Astrocyte of the spinal cord (primary cell): ENCODE measurements at places on chromosomes 1 and 21.
A peak's percentile ranks its signal among the peaks of the same experiment; 100 is the strongest.

- DNase-seq: no peak
These were observed 3.0 kb upstream of the THAP3 start for GRCh38 chr1:6621429-6622391.

DNA sequence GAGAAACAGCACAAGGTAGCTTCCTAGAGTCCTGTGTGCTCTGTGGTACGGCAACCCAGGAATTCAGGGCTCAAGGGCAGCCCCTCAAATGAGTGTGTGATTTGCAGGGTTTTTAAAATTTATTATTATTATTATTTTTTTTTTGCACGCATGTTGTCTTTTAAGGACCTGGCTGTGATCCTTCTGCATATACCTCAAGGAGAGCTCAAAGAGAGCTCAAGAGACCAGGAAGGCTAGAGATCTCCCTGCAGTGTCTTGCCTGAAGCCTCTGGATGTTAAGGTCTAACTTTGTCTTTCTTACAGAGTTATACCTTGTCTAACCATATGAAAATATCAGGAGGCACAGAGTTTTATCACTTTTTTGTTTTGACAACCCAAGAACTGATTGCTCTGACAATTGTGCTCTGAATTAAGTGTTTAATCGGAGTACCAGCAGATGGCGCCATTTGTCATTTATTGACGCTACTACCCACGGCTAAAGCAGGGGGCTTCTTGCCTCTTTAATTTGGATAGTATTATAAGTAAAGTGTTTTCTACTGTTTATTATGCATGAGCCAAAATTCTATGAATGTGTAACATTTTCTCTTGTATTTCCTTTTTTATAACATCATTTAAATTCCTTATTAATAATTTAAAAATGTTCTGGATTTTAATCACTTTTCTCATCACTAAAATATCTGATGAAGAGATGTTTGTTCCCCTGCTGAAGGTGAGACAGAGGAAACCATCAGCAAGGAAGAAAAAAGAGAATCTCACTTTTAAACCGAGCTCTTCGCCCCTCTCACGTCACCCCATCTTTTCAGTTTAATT is 35.8 kb upstream of the LMO4 start:
- DNase-seq: peak; percentile 62

DNA sequence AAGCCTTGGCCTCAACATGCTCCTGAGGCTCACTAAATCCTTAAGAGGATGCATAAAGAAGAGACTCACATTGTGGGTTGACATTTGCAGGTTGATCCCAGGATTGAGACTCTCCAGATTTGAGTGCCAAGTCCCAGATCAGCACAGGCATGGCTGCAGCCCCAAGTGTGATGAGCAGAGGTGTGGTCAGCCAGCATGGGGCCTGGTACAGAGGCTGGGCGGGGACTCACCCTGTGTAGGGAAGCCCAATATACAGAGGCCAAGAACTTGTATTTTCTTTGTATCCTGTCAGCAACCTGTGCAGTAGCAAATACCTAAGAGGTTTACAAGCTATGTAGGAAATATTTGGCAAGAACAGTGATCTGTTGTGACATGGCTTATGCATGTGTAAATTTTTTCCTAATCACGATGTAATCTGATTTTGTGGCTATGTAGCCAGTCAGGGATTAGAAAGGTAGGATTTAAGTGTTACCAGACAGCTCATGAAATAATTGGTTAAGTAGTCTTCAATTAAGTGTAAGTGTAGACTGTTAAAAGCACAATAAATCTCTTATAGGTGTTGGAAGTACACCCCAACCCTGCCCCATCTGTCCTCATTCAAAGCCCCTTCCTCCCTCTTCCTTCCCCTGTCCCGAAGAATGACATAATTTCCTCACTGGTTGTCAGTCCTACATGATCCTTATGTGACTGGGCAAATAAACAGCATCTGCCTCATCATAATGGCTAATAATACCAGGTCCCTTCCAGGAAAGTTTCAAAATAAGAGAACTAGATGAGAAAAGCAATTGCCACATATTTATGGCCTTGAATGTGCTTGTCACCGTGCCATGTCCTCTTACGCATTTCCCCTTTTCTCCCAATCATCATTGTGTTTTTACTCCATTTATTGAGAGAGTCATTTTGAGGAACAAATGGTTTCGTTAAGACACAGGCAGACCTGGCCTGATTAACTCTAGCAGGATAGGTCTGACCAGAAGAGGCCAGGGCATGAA is 120.9 kb downstream of the HLX start:
- DNase-seq: no peak

- no peak for DNase-seq
These were observed 68.0 kb downstream of the PRPF38A start for GRCh38 chr1:52472384-52472783.

DNA sequence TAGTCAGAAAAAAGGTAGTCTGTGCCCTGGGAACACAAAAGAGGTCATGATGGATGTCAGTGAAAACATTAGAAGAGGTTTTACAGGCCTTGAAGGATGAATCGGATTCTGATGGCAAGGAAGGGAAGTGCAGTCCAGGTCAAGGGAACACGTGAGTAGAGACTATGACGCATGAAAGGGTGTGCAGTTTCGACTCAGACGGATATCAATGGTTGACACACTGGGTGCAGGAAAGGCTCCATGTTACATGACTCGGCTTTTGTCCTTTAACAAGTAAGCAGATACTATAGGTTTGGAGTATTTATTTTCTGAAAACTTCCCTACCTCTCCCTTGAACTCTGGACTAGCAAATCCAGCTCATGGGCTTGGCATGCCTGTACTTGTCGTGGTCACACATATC is 55.3 kb downstream of the SEC16B start:
- DNase-seq: no peak

DNA sequence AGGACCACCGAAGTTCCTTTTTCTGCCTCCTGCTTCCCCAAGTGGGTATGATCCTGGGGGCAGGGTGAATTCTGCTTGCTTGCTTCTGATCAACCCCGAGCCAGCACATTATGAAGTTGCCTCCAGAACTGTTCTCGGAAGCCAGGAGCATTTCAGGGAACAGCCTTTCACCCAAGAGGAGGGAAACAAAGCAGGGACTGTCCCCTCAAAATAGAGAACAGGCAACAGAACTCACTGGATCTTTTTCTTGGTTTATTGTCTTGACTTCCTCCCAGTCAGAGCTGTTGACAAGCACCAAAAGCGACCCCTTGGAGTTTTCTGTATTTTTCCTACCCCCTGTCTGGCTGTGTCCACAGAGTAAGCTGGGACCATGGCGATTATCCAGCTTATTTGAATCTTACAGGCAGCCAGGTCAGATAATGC is 258.3 kb upstream of the SGIP1 start:
- no peak for DNase-seq

DNA sequence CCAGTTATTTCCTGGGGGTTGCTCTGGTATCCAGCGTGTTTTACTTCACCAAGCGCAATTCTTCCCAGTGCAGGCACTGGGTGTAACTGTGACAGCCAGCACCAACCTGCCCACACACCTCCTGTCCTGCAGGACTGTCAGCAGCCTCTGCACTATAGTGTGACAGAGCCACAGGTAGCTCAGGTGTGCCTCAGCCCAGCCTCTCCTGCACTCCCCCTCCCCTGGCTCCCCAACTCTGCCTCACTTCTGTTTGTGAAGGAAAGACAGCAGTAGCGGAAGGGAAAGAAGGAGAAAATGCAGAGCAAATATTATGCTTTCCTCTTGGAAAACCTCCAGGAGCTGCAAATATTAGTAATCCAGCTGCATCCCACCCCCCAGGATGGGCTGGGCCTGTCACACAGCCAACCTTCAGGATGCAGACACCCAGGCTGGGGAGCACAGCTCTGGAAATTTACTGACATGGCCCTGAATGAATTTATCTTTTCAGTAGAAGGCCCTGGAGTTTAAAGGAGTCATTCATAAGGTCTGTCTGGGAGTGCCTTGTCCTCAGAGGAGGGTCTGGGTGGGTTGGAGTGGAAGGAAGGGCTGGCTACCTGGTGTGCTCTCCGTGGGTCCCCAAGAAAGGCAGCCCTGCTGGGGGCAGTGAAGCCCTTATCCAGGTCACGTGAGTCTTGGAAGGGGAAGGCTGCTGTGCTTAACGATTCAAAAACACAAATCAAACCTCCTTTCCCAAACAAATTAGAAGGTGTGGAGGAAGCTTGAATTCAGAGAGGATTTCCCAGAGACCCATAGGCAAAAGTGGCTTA is 20.9 kb downstream of the CAPN2 start:
- peak; percentile 63 for DNase-seq

DNA sequence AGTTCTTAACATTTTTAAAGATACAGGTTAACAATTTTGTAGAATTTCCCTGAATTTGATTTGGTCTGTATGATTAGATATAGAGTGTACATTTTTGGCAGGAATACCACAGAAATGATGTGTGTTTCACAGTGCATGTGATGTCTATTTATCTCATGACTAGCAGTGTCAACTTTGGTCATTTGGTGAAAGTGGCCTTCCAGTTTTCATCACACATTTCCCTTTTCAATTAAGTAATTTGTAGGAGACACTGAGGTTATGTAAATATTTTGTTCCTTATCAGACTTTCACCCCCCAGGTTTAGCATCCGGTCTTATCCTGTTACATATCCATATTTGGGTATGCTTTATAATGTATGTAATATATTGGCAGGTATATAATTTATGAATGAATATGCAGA is 41.8 kb downstream of the MAP3K7CL start:
- DNase-seq: no peak

GRCh38 chr1:39164256-39164655 is 40.2 kb upstream of the MACF1 start:
- DNase-seq: no peak

DNA sequence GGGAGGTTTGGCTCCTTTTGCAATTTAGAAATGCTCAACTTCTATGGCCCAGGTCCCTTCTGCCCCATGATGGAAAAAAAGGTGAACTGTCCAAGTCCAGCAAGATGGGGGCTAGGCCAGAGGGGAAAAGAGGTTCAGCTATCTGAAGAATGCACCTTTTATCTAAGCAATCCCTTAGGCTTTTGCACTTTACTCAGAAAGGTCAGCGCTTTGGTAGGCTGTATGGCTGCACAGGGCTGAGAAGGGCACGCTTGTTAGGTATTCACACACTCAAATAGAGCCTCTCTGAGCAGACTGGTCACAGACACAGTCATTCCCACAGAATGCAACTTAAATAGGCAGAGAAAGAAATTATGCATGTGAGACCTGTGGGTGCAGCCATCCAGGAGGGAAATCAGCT is 31.0 kb downstream of the KANK4 start:
- DNase-seq: no peak

GRCh38 chr1:107277022-107277421 is 136.2 kb downstream of the NTNG1 start:
- DNase-seq: peak; percentile 62

DNA sequence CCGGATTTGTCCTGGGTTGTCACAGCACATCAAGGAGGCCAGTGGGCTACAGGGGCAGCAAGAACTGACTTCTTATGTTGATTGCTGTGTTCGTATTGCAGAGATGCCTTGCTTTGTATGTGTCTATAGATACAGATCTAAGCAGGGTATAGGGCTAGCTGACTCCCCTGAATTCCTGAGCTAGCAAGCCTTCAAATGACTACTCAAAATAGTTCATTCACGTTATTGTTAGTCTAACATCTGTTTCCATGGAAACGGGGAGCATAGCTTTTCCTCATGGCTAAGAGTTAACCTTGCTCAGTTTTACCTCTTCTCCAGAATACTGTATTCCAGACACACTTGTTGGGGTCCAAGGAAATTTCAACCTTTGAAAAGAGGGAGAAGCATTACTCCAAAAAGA is 24.1 kb downstream of the TRIM45 start:
- DNase-seq: peak; percentile 52

- DNase-seq: no peak
These were observed 10.0 kb upstream of the OTUD3 start for GRCh38 chr1:19872190-19872589.

DNA sequence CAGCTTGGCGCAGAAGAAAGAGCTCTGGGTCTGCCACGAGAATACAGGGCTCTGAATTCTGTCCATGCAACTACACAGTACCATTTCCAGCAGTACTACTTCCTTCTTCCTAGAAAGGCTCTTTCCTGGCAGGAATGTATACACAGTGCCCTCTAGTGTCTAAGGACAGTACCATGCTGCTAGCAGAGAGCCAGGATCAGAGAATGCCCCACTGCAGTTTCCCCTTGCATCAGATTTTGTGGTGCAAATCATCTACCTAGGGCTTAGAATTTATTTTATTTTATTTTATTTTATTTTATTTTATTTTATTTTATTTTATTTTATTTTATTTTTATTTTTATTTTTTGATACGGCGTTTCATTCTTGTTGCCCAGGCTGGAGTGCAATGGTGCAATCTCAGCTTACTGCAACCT is 50.8 kb downstream of the PAX7 start:
- DNase-seq: no peak

DNA sequence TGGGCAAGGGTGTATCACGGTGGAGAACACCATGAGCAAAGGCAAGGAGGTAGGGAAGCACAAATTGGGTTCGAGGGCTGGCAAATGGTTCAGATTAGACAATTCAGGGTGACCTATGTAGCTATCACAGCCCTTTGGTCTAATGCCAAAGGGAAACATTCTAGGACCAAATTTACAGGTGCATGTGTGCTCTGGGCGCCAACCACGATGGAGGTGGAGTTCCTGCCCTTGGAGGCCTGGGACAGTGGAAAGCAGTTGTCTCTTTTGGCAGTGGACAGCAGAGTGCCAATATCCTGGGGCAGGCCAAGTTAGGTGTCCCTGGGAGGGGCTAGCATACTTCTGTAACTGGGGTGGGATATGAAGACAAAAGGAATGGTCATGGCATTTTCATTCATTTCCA is 40.1 kb downstream of the IGFN1 start:
- no peak for DNase-seq

GRCh38 chr1:201408176-201408833 is 9.2 kb upstream of the LAD1 start:
- peak; percentile 63 for DNase-seq

- DNase-seq: peak; percentile 13
These were observed 61.3 kb downstream of the OVGP1 start for GRCh38 chr1:111366256-111366655.

- DNase-seq: no peak
These were observed 13.0 kb downstream of the INAVA start for GRCh38 chr1:200907611-200908097.

GRCh38 chr1:93704052-93704451 is 22.4 kb upstream of the BCAR3 start:
- no peak for DNase-seq

DNA sequence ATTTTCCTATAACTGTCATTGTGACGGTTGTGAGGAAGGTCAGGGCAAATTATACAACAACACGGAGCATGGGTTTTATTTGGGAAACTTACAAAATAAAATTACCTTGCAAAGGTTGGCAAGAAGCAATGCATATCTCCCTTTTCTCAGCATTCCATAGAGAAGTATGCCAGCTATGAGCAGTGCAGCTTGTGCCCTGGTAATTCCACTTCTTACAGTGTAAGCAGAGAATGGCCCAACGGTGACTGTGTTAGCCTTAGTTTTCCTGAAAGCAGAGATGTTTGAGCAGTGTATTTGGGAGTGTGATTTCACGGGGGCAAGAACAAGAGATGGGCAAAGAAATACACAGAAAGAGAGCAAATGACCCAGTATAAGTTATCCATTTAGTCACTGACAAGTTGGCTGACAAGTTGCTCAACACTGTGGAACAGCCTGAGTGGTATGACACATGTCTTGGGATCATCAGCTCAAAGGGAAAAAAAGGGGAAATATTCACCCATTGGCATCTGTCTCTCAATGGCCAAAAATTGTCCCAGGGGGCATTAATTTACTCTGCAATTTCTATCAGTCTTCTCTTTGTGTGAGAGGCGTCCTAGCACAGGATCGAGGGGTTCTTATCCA is 210.9 kb upstream of the NRIP1 start:
- DNase-seq: no peak
